Smooth muscle cell of bladder (primary cell): ENCODE measurements at places on chromosomes 3 and 15. TPM values are rescaled to one million over a fixed set of nuclear protein-coding genes. Genes with fewer than 3 reads are reported as not detected.

Gene ATP11B
- 53.3 and 63.3 TPM in 2 replicates for total RNA-seq

Gene CNTN4
- 2.9 and 7.3 TPM in 2 replicates for total RNA-seq

Gene IFT122
- total RNA-seq, result 20.2 and 26.9 TPM in 2 replicates

Gene SPINT1
- total RNA-seq, result 0.18 and 0.43 TPM in 2 replicates

Gene PSTPIP1
- 0.28 TPM in 1 of 2 replicates, not detected in the other for total RNA-seq

Gene SLC22A14
- under 0.01 and 0.18 TPM in 2 replicates for total RNA-seq

Gene BFSP2
- total RNA-seq, result not detected in 2 replicates

Gene TPRG1
- 0.43 and 0.55 TPM in 2 replicates for total RNA-seq

Gene POLQ
- total RNA-seq, result 1.8 and 2.4 TPM in 2 replicates

Gene FOXB1
- total RNA-seq, result not detected in 2 replicates

Gene CP
- total RNA-seq, result 1.1 and 1.8 TPM in 2 replicates

Gene SLC25A20
- 19.5 and 23.3 TPM in 2 replicates for total RNA-seq

Gene PLSCR2
- total RNA-seq, result not detected in 2 replicates

Gene STAC
- total RNA-seq, result 1.7 and 3.8 TPM in 2 replicates
